ENCODE measurements at places on chromosomes 16 and 17. TPM values are rescaled to one million over a fixed set of nuclear protein-coding genes. Genes with fewer than 3 reads are reported as not detected.

Gene TTC19
- 30.3 TPM for polyA plus RNA-seq

Gene AIPL1
- polyA plus RNA-seq: not detected

Gene BCL6B
- polyA plus RNA-seq: 0.03 TPM

Gene PRR11
- polyA plus RNA-seq: 58.1 TPM

Gene FBXW10B
- 19.5 TPM for polyA plus RNA-seq

Gene KARS1
- polyA plus RNA-seq: 163 TPM

Gene SRCAP
- 18.9 TPM for polyA plus RNA-seq

Gene KRTAP17-1
- polyA plus RNA-seq: not detected

Gene MILR1
- 3.0 TPM for polyA plus RNA-seq

Gene MFAP4
- polyA plus RNA-seq: 0.04 TPM

Gene GPR179
- polyA plus RNA-seq: 0.04 TPM

Gene USP43
- polyA plus RNA-seq: 4.0 TPM

Gene SULT1A2
- not detected for polyA plus RNA-seq

Gene SEZ6
- polyA plus RNA-seq: not detected

Gene KCNJ16
- polyA plus RNA-seq: 0.87 TPM

Gene MTHFSD
- 12.8 TPM for polyA plus RNA-seq

Gene MYL4
- not detected for polyA plus RNA-seq

Gene SPNS2
- polyA plus RNA-seq: 0.46 TPM

Gene CCL1
- polyA plus RNA-seq: not detected

Gene GLP2R
- polyA plus RNA-seq: 23.6 TPM

Gene PRSS21
- polyA plus RNA-seq: not detected

Gene COX11
- polyA plus RNA-seq: 121 TPM

Gene UBE2O
- polyA plus RNA-seq: 25.7 TPM

Gene CEP295NL
- 0.34 TPM for polyA plus RNA-seq

Gene PRR35
- polyA plus RNA-seq: 0.10 TPM

Gene GNAO1
- 0.24 TPM for polyA plus RNA-seq

Gene ERN2
- not detected for polyA plus RNA-seq

Gene OTOP2
- not detected for polyA plus RNA-seq

Gene CDRT4
- 0.76 TPM for polyA plus RNA-seq

Gene JUP
- polyA plus RNA-seq: 63.3 TPM

Gene LRRC59
- polyA plus RNA-seq: 226 TPM

Gene C16orf89
- polyA plus RNA-seq: not detected

Gene ABCA9
- 0.03 TPM for polyA plus RNA-seq

Gene LPO
- not detected for polyA plus RNA-seq

Gene SOST
- polyA plus RNA-seq: 0.07 TPM

Gene PPY
- polyA plus RNA-seq: not detected

Gene TP53TG3F
- polyA plus RNA-seq: 0.12 TPM

Gene RTN4RL1
- 1.8 TPM for polyA plus RNA-seq

Gene PLD6
- 5.6 TPM for polyA plus RNA-seq

Gene CASKIN1
- 0.87 TPM for polyA plus RNA-seq

Gene CCL14
- not detected for polyA plus RNA-seq

Gene SHPK
- polyA plus RNA-seq: 10.9 TPM

Gene TRPV3
- polyA plus RNA-seq: 0.46 TPM

Gene HID1
- 6.2 TPM for polyA plus RNA-seq

Gene SLFN14
- polyA plus RNA-seq: not detected

Gene WDR59
- polyA plus RNA-seq: 31.4 TPM

Gene SRL
- 0.03 TPM for polyA plus RNA-seq

Gene CHD9NB
- polyA plus RNA-seq: 3.0 TPM

Gene STAT5B
- polyA plus RNA-seq: 33.1 TPM

Gene RNF167
- 93.7 TPM for polyA plus RNA-seq

Gene RILP
- polyA plus RNA-seq: 6.8 TPM
